ENCODE measurements at places on chromosomes 1 and 21.

GRCh38 chr1:2534687-2535441, 4.8 kb upstream of the HES5 start:
- no peak for DNase-seq

DNA sequence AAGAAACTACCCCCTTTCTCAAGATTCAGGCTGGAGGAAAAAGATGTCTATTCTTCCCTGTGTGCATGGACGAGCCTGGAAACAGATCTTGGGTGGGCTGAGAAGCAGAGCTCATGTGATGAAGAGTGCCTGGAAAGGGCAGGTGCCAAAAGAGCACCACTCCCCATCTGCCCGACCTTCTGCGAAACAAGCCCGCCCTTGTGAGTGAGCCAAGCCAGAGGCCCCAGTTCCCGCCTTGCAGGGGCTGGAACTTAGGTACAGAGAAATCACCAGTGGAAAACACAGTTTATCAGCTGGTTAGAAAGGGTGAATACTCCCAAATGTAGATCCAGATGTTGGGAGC, 26.7 kb upstream of the A3GALT2 start:
- peak; percentile 53 for DNase-seq

DNA sequence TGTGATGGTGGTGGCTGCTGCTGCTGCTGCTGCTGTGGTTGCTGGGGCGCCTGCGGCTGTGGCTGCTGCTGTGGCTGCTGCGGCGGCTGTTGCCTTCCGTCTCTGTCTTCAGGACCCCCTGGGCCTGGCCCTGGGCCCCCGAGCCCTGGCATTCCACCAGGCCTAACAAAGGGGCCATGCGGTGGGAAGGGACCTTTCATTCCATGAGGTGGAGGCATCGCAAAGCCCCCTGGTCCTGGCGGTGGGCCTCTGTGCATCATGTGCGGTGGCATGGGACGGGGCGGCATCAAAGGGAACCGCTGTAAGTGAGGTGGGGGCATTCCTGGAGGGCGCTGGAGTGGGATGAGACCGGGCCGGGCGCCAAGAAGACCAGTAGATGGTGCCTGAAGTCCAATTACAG, 12.4 kb downstream of the SOD1 start:
- no peak for DNase-seq

DNA sequence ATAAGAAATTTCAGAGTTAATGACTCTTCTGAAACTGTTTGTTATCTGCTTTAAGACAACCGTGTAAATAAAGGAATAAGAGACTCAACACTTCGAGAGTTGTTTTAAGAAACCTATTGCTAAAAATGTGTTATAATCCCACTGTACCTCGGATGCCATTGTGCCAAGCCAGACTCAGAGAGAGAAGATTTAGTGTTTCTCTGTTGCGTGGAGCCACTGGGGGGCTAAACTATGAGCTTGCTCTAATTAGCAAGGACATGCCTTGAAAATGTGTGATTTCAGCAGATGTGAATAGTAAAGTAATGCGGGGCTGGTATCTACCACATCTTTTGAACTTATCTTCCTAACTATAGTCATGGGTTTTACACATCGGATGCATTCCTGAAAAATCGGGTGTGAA, 56.2 kb upstream of the TARBP1 start:
- no peak for DNase-seq

GRCh38 chr1:182003025-182003725, 58.3 kb downstream of the ZNF648 start:
- DNase-seq = no peak

- no peak for DNase-seq
Observed at GRCh38 chr1:117674521-117675400, 68.9 kb downstream of the TENT5C start.

- no peak for DNase-seq
Observed at GRCh38 chr1:201509601-201510374, 2.9 kb upstream of the CSRP1 start.

- DNase-seq = no peak
Observed at GRCh38 chr1:54156201-54156600, 3.4 kb upstream of the CDCP2 start.

GRCh38 chr1:56255516-56256152, 323.7 kb downstream of the PLPP3 start:
- DNase-seq = no peak

GRCh38 chr1:151995774-151996173, 2.1 kb upstream of the S100A10 start:
- no peak for DNase-seq

DNA sequence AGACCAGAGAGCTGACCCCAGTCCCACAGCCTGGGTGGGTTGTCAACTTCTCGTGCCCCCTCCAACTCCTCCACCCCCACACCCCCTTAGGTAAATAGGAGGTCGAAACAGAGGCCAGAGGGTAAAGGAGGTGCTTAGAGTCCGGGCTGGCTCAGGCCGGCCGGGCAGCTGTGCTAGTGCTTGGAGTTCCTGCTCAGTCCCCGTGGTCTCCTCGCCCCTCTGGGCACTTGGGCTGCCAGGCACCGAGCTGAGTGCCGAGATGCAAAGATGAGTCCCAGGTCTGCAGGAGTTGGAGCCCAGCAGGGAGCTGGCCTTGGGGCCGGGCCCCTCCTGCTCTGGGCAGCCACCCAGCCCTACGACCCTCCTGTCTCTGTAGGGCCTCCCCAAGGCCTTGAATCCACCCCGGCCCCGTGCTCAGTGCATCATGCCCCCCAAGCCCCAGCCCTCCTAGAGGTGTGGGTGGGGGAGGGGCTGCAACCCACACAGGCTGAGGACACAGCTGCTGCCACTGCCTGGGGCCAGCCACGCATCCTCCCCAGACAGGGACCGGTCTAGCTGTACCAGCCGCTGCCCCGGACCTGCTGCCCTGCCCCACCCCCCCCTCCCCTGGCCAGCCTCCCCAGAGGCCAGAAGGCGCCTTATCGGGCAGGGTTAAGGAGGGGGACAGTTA, 1.9 kb downstream of the SMIM1 start:
- DNase-seq = no peak

GRCh38 chr1:22236900-22237299, 94.0 kb upstream of the WNT4 start:
- no peak for DNase-seq

DNA sequence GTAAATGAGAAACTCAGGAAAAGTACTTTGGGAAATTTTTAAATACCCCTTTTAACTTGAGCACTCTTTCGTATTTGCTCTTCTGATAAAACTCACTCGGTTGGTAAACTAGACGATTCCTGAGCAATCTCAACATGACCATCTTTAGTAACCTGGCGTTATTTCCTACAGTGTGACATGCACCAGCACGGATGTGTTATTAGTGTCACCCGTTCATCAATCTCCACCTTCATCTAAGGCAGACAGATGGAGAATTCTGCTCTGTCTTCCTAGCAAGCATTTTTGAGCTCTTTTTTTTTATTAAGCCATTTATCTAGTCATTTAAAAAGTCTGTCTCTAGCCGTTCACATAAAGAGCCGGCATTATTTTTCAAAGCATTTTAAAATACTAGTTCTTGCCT, 155.2 kb downstream of the DISP1 start:
- peak; percentile 48 for DNase-seq

GRCh38 chr1:207993477-207994445, 82.8 kb upstream of the CD34 start:
- peak; percentile 20 for DNase-seq

- DNase-seq = no peak
Observed at GRCh38 chr21:45562965-45563364, 20.7 kb upstream of the SLC19A1 start.

DNA sequence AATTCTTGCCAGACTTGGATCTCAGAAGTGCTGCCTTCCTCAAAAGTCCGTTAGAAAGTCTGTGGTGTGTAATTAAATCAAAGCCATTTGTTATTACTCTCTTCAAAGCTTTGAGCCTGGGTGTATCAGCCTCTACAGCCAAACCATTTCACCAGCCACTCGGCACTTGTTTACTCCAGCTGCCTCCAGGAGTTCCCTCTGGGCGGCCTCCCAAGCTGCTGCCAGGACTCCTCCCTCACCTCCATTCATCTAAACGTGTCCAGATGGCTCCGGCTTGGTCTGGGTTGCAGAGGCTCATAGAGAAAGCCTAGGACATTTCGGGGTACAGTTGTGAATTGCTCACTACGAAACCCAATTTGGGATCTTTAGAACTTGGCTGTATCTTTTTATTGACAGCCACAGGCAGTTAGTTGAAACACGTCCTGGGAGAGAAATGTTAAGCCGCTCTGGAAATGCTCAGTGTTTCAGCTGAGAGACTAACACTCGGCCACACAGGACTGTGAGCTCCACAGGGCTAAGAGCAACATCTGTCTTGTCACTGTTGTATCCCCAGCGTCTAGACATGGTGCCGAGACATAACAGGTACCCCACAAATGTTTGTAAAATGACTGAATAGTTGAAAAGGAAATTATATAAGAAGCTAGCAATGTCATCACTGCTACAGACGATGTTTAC, 116.9 kb upstream of the NGF start:
- no peak for DNase-seq

- DNase-seq = no peak
Observed at GRCh38 chr1:94888201-94888600, 38.7 kb downstream of the CNN3 start.

DNA sequence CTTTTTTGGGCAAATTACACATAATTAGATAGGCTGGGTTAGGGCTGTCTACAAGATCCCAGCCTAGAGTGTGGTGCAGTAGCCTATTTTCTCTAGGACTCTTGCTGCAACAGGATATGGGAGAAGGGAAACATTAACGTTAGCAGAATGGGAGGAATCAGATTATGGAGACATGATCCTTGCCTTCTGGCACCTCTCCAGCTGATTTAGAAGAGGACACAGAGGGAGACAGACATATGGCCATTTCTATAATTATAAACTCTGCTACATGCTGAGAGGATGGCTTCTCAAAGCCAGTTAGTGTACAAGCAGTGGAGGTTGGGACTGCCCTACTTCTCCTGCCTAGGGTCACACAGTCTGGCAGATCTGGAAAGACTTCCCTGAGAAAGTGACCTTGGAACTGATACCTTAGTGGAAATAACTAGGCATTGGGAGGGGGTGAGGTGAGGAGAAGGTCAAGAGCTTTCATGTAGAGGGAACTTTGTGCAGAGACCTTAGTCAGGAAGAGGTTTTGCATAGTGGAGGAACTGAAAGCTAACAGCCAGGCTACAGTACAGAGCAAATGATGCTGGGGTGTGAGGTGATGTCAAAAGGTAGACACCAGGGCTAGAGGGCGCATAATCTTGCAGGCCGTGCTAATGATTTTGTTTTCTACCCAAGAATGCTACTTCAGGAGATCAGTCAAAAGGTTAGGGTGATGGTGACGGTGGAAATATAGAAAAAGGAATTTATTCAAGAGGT, 1.2 kb upstream of the CD1D start:
- no peak for DNase-seq

DNA sequence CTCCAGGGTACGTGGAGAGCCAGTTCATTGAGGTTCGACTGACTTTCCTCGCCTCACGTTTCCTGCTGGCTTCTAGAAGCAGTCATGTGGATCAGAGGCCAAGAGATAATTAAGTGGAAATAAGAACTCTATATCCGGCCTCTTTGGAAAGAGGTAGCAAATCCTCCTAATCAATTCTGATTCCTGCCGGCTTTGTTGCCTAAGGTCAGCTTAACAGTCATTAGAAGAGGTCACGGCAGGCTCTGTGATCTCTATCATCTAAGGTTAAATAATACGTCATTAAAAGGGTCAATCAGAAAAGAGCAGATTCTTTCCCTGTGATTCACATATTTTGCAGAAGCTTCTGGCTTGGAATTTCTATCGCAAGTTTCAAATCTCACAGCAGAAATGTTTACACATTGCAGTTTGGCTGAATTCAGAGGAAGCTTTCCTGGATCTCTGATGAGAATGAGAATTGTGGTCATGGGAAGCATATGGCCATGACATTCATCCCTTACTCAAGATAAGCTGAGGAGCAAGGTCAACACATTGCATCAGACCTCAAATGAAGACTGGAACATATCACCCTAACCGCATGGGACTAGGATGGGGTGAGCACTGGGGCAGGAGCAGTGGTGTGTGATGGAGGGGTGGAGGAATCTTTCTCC, 189.4 kb downstream of the PBX1 start:
- no peak for DNase-seq

GRCh38 chr1:48887796-48888195, 111.1 kb upstream of the BEND5 start:
- no peak for DNase-seq

DNA sequence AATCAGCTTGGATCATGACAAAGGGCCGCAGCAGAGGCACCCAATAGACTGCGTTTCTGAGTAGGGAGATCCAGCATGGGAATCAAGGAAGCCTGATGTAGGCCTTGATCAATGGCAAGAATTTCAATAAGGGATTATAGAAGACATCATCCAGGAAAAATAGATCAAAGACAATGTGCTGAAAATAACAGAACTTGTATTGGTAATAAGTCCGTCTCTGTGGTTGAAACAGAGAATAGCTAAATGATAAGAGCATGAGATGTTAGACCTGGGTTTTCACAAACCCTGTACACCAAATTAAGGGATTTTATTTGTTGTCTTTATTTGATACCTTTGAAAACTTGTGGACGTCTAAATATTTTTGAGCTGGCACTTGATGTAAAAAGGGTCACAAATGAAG, 228.0 kb upstream of the SGIP1 start:
- DNase-seq = no peak

DNA sequence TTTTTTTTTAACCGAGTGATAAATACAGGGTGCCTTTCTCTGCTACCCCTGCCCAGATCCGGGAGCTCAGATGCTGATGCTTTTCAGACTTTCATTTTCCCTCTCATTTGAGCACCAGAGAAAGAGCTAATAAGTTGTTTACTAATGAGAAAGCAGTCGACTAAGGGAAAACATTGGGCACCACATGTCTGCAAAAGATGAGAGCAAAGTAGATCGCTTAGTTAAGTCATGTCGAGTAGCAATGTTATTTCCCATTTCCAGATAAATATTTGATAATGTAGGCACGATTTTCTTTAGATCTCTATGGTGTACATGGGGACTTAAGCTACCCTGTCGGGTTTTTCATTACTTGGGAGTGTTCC, 1.2 kb downstream of the PKN2 start:
- DNase-seq = no peak

- no peak for DNase-seq
Observed at GRCh38 chr1:147497826-147498225, 43.5 kb upstream of the BCL9 start.

DNA sequence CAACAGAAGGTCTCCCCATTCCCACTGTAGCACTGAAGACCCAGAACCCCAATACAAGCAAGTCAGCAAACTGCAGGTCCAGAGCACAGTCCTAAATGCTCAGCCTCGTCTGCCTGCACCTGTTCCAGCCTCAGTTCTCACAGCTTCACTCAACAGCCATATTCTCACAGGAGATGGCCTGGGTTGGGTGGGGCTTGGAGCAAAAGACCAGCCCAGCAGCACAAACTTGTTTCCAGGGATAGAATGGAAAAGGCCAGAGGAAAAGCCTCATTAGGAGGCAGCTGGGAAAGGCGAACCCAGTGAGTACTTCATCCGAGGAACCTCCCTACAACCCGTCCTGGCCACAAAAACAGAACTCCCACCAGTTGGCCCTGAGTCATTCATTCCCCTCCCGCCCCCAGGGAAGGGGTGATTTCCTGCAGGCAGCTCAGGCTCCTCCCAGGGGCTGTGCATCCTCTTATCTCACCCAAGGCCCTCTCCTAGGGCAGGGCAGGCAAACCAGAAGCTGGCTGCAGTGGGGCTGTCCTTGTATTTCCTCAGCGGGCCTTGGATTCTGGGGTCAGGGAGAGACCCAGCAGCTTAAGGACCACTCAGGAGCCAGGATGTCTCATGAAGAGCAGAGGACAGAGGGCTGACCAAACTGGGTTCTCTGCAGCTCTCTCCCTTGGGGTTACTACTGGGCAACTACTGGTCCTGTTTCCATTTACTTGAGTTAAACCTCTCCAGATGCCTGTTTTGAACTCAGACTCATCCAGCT, 7.4 kb upstream of the MPL start:
- no peak for DNase-seq

GRCh38 chr1:228399531-228400236, 7.0 kb downstream of the TRIM11 start:
- DNase-seq = no peak

- no peak for DNase-seq
Observed at GRCh38 chr1:51423073-51423821, 92.9 kb upstream of the TTC39A start.
